ENCODE measurements at places on chromosomes 1 and 21.
A peak's percentile ranks its signal among the peaks of the same experiment; 100 is the strongest.

GRCh38 chr1:160711602-160712311, at the start of gene CD48:
Gene CD48 (minus strand): TSS chr1:160711822. CDS start chr1:160711763, 59 bp downstream.
- DNase-seq, result no peak

GRCh38 chr1:17393230-17393629, 21.2 kb downstream of the PADI6 start:
- DNase-seq, result no peak

GRCh38 chr1:94045465-94046056, 75.4 kb downstream of the ABCA4 start:
- DNase-seq, result peak; percentile 68

DNA sequence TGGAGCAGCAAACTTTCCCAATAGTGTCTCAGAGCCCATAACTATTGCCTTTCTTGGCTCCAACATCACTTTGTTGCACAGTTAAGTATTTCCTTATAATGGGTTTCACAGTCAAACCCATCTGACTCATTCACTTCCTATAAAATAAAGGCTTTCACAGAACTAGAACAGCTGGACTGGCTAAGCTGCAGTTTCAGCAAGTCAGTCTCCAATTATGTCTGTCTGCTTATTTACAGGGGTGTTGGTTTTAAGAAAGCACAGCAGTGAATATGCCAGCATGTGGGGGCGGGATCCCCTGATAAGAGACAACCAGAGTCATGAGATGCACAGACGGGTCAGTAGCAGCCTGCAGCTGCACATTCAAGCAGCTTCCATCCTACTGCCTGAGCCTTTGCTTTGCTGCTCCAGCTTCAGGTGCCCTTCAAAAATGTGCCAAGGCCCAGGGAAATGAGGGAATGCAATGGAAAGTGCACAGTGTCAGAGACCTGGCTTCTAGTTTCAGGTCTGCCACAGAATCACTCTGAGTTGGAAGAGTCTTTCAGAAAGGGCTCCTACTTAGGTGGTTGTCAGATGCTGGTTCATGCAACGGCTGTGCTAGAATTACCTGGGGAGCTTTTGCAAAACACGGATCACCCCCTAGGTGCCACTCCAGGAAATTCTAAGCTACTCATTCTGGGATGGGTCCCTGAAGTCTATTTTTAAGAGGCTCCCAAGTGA, 24.8 kb downstream of the RNF19B start:
- DNase-seq, result no peak

GRCh38 chr21:14737922-14738321, 191.8 kb upstream of the SAMSN1 start:
- DNase-seq, result peak; percentile 6

GRCh38 chr1:11311816-11312755, 39.1 kb downstream of the UBIAD1 start:
- DNase-seq, result no peak

DNA sequence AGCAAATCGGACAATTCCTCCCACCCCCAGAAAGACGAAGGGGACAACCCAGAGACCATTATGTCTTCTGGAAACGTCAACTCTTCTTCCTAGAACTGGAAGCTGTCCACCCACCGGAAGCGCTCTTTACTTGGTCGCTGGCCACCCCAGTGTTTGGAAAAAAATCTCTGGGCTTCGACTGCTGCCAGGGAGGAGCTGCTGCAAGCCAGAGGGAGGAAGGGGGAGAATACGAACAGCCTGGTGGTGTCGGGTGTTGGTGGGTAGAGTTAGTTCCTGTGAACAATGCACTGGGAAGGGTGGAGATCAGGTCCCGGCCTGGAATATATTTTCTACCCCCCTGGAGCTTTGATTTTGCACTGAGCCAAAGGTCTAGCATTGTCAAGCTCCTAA, 3.2 kb downstream of the S1PR1 start:
- no peak for DNase-seq

GRCh38 chr1:88655685-88656299, 28.3 kb upstream of the PKN2 start:
- no peak for DNase-seq
